Activated CD4-positive, alpha-beta T cell treated with anti-CD3 and anti-CD28 coated beads for 36 hours (primary cell): ENCODE measurements at places on chromosomes 2 and 18.

DNA sequence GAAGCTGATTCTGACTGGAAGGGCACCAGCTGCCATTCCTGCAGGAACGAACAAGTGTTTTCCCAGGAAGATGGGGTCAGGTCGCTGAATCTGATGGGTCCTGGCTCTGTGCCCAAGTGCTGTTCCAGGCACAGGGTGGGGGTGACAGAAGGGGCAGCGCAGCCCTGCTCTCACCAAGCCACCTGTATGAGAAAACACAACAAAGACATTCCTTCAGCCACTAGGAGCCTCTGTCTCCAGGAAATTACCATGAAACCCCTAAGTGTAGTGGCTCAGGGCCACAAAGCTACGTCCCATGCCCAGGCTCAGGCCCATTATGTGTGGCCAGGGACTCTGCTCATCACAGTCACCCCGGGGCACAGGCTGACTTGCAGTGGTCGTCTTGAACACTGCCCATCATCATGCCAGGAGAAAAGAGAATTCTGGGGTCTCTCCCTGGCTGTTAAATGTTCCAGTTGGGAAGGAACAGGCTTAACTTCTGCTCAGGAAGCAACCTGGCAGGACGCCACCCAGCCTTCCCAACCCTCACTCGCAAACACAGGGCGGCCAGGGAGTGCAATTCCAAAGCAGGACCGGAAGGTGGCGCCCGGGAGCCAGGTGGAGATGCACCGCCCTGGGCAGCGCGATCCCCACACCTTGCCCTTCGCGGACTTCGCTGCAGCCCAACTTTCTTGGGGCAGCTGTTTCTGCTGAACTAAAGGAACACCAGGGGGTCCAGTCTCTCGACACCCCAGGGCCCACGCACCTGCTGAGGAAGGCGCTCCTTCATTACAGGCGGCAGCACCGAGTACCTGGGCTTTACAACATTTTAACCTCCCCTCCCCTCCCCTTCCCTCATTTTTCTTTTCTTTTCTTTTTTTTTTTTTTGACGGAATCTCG is 11.0 kb upstream of the SFTPB start:
- peak; percentile 85 for DNase-seq

- no peak for DNase-seq
These were observed 142.1 kb downstream of the ASXL3 start for GRCh38 chr18:33720133-33720532.

DNA sequence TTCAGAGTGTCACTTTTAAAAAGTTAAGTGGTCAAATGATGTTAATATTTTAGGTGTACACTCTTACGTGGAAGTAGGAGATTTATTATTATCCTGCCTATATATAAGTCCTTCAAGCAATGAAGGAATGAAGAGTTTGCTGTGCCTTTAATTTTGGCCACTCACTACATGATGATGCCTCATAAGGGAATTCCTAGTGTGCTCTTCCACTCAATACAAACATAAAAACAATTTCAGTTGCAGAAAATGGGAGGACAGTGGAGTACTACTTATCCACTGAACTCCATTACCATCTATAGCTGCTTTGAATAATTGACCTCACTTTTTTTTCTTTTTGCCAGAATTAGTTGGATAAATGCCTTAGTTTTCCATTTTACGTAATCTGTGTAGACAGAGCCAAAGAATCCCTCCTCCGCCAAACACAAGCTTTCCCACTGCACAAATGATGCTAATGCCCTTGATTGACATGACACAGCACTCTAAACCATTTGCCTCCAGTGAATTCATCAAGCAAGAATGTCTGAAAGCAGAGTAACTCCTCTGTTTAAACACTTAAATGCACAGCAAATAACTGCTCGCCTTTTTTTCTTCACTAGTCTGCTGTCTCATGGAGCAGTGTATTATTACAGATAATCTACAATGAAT is 751.1 kb upstream of the FANCL start:
- no peak for DNase-seq

- DNase-seq = no peak
These were observed 81.6 kb upstream of the STPG4 start for GRCh38 chr2:47236503-47237215.

DNA sequence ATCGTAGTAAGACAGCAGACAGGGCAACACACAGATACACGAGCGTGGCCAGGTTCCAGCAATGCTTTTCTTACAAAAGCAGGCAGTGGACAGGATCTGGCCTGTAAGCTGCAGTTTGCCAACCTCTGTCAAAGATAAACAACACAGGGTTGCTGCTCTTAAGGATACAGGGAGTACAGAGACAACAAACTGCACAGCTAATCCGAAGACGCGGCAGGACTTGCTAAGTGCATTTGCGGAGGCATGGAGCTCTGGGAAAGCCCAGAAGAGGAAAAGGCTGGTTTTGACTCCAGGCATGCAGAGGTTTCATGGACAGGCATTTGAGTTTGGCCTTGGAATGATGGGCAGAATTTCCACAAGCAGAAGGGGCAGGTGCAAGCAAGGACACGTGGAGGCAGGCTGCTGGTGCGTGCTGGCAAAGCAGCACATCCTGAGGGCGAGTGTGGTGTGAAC is 24.4 kb downstream of the SERTAD2 start:
- DNase-seq = no peak

- DNase-seq = no peak
These were observed 1117.6 kb upstream of the SLC39A10 start for GRCh38 chr2:194539425-194539824.

DNA sequence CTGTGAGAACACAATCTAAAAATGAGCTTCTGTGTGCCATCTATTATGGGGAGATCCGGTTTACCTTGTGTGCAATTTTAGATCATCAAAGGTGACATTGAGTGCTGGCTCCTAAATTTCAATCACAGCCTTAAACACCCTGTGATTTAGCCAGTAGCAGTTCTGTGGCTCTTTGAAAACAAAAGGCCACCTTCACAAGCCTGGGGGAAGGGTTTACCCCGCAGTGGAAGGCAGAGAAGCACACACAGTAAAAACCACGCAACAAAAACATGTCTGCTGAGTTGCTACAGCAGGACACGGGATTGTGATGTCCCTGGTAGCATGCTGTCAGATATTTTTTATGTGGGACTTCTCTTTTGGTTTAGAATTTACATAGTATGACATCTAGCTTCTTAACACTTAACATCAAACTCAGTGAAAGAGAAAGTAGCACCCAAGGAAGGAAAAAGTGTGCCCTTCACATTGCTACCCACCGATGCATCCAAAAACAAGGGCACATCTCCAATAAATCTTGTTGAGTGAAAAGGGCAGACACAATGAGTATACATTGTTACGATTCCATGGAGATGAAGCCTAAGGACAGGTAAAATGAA is 56.1 kb upstream of the RNF152 start:
- DNase-seq = no peak

- DNase-seq = no peak
These were observed 12.7 kb upstream of the CREG2 start for GRCh38 chr2:101400048-101400447.
